Natural killer cell treated with Interleukin-12 subunit alpha and Interleukin-12 subunit beta and Interleukin-15 and Interleukin-18, amount 100 ng/mL, for 72 hours (primary cell): ENCODE measurements at places on chromosomes 7 and 10. TPM values are rescaled to one million over a fixed set of nuclear protein-coding genes. Genes with fewer than 3 reads are reported as not detected.

DNA sequence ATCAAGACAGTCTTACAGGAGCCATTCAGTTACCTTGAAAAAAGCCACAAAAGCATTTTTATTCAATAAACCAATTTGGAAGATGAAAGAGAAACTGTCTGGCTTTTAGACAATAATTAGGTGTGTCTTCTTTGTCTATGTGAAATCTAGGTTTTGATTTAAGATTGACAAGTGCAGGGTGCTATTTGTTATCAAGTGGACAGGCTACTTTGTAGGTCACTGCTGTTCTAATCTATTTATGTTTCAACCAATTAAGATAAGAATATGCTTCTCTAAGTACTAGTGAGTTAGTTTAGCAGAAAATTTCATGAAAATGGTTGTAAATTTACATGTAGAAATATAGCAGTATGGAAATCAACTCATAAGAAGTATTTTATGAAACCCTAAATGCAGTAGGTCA lies 177.5 kb downstream of the CACNA2D1 start:
- no peak for DNase-seq

- DNase-seq: no peak
Observed at GRCh38 chr10:72186258-72186981, 29.4 kb upstream of the ANAPC16 start.

DNA sequence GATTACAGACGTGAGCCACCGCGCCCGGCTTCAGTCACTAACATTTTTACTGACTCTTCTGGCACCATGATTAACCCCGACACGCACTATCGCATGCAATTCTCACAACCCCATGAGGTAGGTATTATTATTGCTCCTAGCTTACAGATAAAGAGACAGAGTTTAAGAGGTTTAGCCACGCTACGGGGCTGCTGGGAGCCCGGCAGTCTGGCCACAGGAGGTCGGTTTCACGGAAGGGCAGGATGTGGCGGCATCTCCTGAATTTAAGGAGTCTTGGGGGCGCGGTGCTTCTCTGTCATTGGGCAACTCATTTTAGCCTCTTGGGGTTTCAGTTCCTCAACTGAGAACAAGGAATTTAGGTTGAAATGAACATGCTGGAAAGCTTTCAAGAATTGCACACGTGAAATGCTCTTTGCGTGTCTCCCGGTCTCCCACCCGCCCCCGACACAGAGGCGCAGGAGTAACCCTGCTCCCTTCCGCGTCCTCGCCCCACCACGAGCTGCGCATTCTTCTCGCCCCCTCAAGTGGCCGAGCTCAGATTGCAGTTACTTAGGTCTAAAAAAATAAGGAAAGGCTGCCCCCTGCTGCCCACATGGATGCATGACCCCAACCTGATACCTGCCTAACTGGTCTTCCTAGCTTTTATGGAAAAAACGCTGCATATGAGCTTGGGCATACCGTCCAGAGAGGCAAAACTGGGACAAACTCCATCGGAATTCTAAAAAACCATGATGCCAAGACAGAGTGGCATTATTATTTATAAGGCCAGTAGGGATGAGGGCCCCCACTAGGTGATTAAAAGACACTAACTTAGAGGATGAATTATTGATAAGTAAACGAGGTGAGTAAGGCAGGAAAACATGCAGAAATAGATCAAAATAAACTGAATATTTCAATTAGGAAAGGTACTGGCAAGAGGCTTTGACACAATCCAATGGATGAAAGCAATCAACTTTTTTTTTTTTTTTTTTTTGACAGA lies 12.4 kb downstream of the PRSS2 start:
- DNase-seq: peak; percentile 88

DGKI gene
- 1.5 TPM for total RNA-seq

DNA sequence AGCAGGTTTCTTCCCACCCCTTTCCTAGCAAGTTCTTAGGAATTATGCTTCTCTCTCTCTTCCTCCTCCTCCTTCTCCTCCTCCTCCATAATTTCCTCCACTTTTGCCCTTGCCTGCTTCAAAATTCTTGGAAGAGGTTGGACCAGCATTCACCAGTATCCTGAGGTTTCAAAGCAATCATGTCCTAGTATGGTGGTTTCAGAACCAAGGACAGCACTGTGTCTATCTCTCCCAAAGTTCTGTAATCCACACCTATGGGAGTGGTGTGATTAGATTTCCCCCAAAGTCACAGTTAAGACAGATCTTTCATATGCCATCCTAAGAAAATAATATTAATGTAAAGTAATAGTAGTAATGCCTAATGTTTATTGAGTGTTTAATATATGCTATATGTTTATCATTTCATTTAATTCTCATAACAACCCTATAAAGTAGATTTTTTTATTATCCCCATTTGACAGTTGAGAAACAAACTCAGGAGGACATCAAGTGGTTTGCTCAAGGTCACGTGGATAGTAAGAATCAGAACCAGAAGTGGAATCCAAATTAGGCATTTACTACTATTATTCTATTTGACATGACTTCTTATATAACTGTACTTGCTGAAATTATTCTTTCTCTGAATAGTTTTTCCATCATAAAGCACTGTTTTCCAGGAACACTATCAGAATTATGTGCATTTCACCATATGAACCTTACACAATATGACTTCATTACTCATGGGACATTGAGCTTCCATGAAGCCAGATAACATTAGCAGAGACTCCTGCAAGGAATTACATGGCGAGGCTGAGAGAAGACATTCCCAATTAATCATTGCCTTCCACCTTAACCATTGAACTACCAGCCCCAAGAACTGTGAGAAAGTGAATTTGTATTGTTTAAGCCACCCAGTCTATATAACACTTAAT lies 91.4 kb downstream of the IPMK start:
- no peak for DNase-seq

ITPRIP gene
- 42.1 TPM for total RNA-seq

GRCh38 chr7:71473366-71473967 lies 341.5 kb downstream of the GALNT17 start:
- no peak for DNase-seq
